Activated CD4-positive, CD25-positive, alpha-beta regulatory T cell treated with anti-CD3 and anti-CD28 coated beads, Interleukin-2, amount 50 U/mL, for 72 hours (primary cell): ENCODE measurements at places on chromosomes 16 and 17.

GRCh38 chr16:23382279-23382678, 70.7 kb downstream of the COG7 start:
- DNase-seq: no peak

- DNase-seq: no peak
Measured at GRCh38 chr16:49755716-49756505, 100.0 kb downstream of the ZNF423 start.

GRCh38 chr16:4376893-4377572, 5.4 kb downstream of the VASN start:
- no peak for DNase-seq

DNA sequence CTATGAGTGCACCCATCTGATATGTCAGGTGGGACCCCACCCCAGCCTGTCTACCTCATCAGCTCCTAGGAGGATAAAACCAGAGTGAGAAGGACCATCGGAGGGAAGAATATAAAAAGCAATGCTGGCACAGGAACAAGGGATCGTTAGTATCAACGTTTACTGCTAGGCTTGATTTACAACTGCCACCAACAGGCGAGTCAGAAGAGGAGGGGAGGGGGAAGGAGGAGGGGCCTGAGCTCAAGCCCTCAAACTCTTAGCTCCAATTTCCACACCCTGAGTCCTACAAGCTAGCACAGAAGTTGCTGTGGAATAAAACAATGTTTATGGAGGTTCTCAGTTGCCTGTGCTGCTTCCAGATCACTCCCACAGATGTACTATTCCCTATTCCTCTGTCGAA, 234.5 kb downstream of the C16orf78 start:
- DNase-seq: peak; percentile 3

- no peak for DNase-seq
Measured at GRCh38 chr17:58232707-58233156, 5.7 kb upstream of the LPO start.

DNA sequence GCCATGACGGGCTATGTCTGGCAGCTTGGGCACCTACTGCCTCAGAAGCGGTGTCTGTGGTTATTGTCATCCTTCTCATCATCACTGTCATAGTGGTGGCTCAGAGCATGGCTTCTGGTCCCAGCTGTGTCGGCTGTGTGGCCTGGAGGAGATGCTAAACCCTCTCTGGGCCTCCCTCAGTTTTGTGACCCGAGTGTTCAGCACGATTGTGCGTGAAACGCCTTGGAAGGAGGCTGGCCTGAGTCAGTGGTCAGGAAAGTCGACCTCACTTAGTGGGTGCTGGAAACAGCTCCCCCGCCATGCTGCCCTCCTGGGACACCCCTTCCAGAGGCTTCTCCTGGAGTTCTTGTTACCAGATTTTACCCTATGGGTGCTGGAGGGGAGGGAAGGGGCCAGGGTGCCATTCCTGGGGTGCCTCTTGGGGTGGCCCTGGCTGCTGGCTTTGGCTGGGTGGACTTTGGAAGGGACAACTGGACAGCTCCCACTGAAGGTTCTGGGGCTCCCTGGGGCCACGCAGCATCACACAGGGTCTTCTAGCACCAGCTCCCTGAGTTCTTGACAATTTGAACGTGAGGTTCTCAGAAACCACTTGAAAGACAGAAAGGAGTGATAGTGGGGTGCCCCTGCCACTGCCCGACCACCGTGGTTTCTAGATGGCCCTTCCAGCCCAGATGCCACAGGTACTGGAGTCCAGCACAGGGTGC, 226.5 kb upstream of the GSE1 start:
- no peak for DNase-seq

- DNase-seq: no peak
Measured at GRCh38 chr17:1626333-1626732, 2.3 kb downstream of the SLC43A2 start.

DNA sequence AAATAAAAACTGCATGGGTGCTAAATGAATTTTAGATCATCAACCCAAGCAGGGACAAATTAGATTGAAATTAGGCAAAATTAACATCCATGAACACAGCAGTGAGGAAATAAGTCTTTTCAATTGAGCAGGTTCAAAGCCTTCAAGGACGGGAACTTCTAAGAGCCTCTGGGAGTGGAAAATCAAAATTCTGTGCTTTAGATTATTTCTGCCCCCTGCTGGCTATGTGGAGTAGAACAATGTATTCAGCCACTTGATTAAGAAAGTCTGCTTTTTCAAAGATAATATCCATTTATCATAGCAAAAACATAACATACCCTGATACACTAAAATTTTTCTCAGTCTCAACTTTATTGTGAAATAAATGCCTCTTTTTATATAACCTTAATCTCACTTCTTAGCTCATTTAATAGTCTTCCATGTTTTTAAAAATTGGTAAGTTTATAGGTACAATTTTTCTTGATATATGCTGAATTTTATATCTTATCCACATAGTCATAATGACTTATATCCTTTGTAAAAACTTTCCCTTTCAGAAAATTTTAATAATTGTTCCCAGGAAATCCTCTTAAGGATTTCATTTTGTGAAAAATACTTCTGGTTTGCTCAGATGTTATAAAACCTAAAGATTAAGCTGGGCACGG, 28.1 kb upstream of the NOL11 start:
- no peak for DNase-seq

- peak; percentile 57 for DNase-seq
Measured at GRCh38 chr17:78412403-78412802, 34.0 kb downstream of the PGS1 start.

- no peak for DNase-seq
Measured at GRCh38 chr17:53844491-53845107, 21.9 kb downstream of the KIF2B start.

DNA sequence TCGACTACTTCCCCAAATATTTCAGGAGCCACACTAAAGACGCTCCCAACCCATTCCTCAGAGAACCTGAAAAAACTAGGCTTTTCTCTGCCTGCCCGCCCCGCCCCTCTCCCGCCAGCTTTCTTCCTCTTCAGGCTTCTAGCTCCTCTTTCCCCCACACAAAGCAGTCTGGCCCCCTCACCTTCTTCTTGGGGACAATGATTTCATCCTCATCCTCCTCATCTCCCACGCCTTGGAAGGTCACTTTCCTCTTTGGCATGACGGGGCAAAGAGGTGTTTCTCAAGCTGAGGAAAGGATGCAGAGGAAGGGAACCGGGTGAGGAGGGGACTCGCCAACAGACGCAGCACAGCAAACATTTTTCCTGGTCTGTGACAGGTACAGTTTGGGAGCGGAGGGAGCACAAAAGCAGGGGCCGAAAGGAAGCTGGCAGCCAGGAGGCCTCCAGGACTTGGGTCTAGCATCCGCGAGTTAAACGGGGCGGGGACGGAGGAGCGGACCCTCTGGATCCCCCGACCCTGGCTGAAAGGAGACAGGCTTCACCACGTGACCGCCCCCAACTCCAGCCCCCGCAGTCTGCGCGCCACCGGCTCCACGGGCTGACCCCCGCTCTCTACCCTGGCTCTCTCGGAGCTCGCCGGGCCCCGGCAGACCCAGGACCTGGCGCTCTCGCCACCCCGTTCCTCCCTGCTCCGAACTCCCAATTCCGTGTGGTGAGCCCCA, 525 bp downstream of the CD2BP2 start:
- no peak for DNase-seq

- DNase-seq: no peak
Measured at GRCh38 chr17:15650741-15651582, 31.5 kb upstream of the FBXW10B start.

DNA sequence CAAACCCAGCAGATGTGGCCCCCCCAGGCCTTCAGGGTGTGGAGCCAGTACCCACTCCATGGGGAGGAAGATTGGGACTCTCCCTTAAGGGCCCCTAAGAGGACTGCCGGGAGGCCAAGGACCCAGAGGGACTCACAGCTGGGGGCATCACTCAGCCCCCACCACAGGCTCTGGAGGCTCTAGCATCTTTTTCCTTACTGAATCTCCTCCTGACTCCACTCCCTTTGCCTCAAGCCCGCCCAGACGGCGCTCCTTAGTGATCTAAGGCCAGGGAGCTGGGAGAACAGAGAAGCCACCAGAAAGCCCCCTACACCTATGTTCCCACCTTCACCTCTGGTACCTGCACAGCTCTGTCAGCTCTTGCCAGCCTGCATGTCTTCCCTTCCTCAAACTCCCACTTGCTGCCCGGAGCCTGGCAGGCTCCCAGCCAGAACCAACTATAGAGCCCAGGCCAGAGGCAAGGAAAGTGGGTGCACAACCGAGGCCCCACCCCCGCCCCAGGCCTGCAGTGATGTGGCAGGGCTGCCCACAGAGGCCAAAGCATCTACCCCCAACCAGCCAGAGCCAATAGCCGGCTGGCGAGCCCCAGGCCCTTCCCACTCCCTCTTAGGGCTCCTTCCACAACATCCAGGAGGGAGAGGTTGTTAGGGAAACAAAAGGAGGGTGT, 22.3 kb upstream of the MPO start:
- DNase-seq: peak; percentile 28

DNA sequence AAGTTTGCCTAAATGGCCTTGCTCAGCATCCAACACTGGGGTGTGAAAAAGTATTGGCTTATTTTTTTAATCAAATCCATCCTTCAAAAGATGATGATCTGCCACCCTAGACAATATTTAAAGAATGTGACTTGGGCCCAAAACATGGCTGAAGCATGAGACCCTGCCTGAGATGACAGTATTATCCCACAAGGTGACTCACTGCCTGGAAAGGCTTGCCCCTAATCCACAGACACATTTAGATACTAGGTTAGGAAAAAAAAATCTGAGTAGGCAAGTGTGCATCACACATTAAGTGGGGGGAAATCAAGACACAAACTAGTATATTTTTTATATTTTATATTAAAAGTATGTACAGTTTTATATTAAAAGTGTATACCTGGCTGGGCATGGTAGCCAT, 38.4 kb downstream of the TOM1L2 start:
- DNase-seq: no peak

DNA sequence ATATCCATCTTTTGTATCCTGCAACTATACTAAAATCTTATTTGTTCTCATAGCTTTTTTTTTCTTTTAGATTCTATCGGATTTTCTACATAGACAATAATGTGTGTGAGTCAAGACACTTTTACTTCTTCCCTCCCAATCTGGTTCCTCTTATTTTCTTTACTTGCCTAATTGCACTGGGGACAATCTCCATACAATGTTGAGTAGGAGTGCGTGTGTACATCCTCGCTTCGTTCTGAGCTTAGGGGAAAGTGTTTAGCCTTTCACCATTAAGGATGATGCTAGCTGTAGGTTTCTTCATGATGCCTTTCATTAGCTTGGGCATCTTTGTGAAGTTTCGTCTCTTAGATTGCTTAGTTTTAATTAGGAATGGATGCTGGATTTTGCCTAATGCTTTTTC, 2.9 kb downstream of the SPATA32 start:
- DNase-seq: no peak

DNA sequence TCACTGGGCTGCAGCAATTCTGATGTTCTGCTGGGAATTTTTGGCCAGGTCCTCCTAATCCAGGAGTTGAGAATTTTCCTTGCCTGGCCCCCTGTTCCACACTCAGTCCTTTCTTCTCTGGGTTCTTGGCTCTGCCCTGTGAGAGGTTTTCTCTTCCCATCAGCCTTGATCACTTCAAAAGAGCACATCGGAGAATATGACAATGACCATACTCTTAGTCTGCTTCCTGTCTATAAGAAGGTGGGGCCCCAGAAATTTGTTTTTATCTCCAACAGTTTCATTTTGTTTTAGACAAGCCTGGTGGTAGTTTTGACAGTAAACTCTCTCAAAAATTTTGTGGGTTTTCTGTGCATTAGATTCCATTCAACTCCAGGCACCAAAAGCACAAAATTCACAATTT, 70.7 kb downstream of the C17orf67 start:
- DNase-seq: no peak

DNA sequence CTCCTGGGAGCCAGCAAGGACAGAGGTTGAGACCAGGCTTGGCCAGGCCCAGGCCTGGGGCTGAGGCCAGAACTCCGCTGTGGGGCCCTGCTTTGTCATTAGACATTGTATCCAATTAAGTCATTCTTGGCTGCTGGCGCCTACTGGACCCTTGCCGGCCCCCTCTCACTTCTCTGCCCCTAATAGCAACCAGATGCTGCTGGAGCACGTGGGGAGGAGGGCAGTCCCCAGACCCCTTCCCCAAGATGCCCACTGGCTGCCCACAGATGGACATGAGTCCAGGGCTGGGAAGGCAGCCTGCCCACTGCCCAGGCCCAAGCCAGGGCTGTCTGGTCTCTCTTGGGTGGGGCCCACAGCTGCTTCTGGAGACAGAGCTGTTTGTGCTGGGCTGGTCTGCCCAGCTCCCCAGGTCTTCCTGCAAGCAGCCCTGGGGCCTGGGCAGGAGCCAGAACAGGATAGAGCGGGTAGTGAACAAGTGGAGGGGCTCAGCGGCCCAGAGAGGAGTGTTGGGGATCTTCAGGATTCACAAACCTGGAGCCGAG, 7.8 kb downstream of the PLXDC1 start:
- no peak for DNase-seq

DNA sequence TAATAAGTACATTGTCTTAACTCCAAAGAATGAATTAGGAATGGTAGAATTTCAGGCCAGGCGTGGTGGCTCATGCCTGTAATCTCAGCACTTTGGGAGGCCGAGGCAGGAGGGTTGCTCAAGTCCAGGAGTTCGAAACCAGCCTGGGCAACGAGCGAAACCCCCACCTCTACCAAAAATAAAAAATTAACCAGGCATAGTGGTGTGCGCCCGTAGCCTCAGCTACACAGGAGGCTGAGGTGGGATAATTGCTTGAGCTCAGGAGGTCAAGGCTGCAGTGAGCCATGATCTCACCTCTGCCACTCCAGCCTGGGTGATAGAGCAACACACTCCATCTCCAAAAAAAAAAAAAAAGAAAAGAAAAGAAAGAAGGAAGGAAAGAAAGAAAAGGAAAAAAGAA, 18.5 kb upstream of the BBS2 start:
- DNase-seq: no peak

DNA sequence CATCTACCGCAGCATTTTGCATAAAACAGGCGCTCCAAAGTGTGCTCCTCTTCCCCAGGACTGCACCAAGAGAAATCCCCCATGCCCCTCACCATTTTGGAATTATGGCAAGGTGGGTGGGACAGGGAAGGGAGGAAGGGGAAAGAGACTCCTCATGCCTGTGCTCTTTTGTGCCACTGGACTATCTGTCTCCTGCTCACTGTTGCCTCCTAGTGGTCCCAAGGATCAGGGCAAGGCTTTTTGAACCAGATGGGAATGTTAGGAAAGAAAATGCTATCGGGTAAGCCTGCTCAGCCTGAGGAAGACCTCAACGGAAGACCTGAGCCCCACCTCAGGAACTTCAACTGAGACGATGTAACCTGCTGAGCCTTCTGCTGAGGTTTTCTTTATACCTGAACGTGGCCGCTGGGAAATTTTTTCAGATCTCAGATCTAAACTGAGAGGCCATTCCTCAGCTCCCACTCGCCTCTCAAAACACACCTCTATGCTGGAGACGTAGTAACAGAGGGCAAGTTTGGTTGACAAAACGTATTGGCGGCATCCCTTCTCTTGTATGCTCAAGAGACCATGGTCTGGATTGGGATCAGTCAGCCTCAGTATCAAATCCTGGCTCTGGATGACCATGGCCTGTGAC, 58.3 kb downstream of the SPACA3 start:
- peak; percentile 44 for DNase-seq
